ENCODE measurements at places on chromosomes 12 and 14.
A peak's percentile ranks its signal among the peaks of the same experiment; 100 is the strongest.

DNA sequence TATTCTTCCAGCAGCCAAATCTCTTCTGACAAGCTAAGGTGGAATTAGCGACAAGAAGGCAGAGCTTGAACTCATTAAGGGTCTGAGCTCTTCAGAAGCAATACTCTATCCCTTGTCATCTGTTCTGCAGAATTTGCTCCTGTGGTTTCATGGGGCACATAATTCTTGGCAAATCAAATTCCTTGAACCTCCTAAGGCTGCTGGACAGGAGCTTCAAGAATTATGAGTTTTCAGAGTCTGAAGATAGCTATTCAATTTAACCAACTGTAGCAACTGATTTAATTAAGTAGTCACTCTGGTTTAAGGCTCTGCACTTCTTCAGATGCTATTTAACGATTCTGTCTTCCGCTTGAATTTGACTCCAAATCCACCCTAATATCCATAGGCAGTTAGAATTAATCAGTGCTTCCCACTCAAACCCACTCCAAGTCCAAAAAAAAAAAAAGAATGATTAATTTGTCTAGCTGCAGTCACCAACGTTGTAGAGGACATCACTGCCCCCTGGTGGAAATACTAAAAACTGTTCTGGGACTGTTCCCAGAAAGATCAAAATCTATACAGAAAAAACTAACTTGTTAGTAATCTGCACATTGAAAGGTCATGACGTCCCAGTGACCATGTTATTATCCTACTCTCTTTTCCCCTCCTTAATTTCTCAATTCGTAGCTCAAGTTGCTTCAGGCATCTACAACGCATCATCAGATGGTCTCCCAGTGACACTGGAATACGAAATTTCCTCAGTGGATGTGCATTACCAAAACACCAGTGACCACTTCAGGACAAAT, 169.9 kb downstream of the KIF21A start:
- H3K27me3 ChIP-seq, result peaks cover 22% of the 10 kb centered on the region
- H3K4me1 ChIP-seq, result no peaks in the 10 kb centered on the region
- H3K27ac ChIP-seq, result no peak overlapping the region
- H3K4me3 ChIP-seq, result no peak overlapping the region
- H3K36me3 ChIP-seq, result no peaks in the 10 kb centered on the region

- DNase-seq, result no peak
- H3K4me1 ChIP-seq, result no peaks in the 10 kb centered on the region
- H3K27me3 ChIP-seq, result no peaks in the 10 kb centered on the region
- H3K27ac ChIP-seq, result no peak overlapping the region
- H3K36me3 ChIP-seq, result peaks cover 10% of the 10 kb centered on the region
These were observed 196.8 kb downstream of the RAD51B start for GRCh38 chr14:68016255-68016914.

GRCh38 chr12:32788405-32788804, 32.7 kb upstream of the YARS2 start:
- no peaks in the 10 kb centered on the region for H3K36me3 ChIP-seq
- H3K4me1 ChIP-seq, result no peaks in the 10 kb centered on the region
- no peak overlapping the region for H3K4me3 ChIP-seq
- no peak for DNase-seq
- H3K27ac ChIP-seq, result no peak overlapping the region

- H3K4me3 ChIP-seq, result no peak overlapping the region
- no peaks in the 10 kb centered on the region for H3K4me1 ChIP-seq
- peaks cover 32% of the 10 kb centered on the region for H3K27me3 ChIP-seq
- no peak for DNase-seq
- no peak overlapping the region for H3K27ac ChIP-seq
These were observed 43.3 kb upstream of the DHRS4 start for GRCh38 chr14:23910101-23910875.

- no peaks in the 10 kb centered on the region for H3K27me3 ChIP-seq
- no peak overlapping the region for H3K27ac ChIP-seq
These were observed 77.4 kb downstream of the KIF21A start for GRCh38 chr12:39365364-39366001.

DNA sequence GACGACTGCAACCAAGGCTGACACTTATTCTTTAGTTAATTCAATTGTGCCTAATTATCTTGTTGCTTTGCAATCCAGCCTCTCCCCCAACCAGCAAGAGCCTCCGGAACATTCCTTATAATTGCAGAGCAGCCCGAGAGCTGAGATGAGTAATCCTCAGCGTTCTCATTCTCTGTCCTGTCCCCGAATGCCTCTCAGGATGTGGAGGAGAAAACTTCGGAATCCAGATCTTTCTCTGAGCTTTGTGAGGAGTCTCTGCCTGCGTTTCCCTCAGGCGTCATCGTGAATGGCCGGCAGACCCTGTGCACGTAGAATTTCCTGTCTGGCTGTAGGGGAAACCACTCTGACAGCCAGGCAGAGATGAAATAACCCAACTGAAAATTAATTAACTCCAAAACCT, 160.5 kb upstream of the DIO3 start:
- peaks cover 68% of the 10 kb centered on the region for H3K27me3 ChIP-seq
- no peak overlapping the region for H3K27ac ChIP-seq
- H3K36me3 ChIP-seq, result no peaks in the 10 kb centered on the region
- peaks cover 5% of the 10 kb centered on the region for H3K4me1 ChIP-seq
- no peak for DNase-seq

GRCh38 chr14:37970696-37971095, 237.0 kb upstream of the SSTR1 start:
- DNase-seq, result no peak
- H3K27ac ChIP-seq, result no peak overlapping the region
- H3K36me3 ChIP-seq, result peaks cover 4% of the 10 kb centered on the region

GRCh38 chr14:104999361-104999760, 13.8 kb downstream of the CLBA1 start:
- H3K4me3 ChIP-seq, result no peak overlapping the region
- H3K27me3 ChIP-seq, result no peaks in the 10 kb centered on the region
- H3K27ac ChIP-seq, result no peak overlapping the region
- H3K36me3 ChIP-seq, result no peaks in the 10 kb centered on the region

DNA sequence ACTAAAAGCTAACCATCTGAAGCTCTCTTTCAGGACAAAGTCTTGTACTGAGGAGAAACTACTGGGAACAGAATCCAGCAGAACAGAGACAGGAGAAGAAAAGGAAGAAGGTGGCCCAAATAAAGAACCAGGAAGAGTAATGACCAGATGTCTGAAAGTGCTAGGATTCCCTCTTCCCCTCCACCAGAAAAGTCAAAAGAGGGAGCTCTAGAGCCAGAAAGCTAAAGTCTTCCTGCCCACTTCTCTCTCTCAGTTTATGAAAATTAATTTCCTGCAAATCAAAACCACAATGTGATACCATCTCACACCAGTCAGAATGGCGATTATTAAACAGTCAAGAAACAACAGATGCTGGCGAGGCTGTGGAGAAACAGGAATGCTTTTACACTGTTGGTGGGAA, 47.2 kb downstream of the SPPL3 start:
- no peak overlapping the region for H3K27ac ChIP-seq
- DNase-seq, result no peak
- H3K4me3 ChIP-seq, result peak overlapping the region; percentile 45

All from naive thymus-derived CD8-positive, alpha-beta T cell (primary cell).